ENCODE measurements at places on chromosomes 1 and 21. TPM values are rescaled to one million over a fixed set of nuclear protein-coding genes. Genes with fewer than 3 reads are reported as not detected.

DNA sequence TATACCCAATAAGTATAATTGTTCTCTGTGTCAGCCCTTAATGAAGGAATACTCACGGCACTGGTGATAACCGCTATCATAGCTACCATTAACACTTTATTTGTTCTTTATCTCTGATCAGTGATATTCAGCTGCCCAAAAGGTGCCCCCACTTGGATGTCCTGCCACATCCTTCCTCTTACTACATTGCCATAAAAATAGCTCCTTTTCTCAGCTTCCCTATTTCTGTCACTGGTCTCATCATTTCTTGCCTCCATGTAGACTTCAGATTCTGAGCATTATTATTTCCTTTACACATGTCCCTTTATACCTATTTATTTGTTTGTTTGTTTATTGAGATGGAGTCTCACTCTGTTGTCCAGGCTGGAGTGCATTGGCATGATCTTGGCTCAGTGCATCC lies 2.7 kb upstream of the RAB29 start:
- no peak for DNase-seq

SV2A gene
- total RNA-seq = 27.7 TPM

GRCh38 chr1:25978403-25978802 lies 19.5 kb downstream of the PAFAH2 start:
- DNase-seq = no peak

DNA sequence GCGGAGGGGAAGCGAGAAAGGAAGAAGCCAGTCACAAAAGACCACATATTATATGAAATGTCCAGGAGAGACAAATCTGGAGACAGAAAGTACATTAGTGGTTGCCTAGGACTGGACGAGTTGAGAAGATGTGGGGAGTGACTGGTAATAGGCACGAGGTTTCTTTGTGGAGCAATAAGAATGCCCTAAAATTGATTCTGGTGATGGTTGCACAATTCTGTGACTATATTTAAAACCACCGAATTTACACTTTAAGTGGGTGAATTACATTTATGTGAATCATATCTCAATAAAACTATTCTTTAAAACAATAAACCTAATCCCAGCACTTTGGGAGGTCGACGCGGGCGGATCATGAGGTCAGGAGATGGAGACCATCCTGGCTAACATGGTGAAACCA lies 63.1 kb downstream of the ZNF281 start:
- DNase-seq = peak; percentile 42

GRCh38 chr1:227370533-227371254 lies 52.4 kb upstream of the CDC42BPA start:
- DNase-seq = peak; percentile 87

CR1L gene
- not detected for total RNA-seq

HEYL gene
- total RNA-seq = not detected

DNA sequence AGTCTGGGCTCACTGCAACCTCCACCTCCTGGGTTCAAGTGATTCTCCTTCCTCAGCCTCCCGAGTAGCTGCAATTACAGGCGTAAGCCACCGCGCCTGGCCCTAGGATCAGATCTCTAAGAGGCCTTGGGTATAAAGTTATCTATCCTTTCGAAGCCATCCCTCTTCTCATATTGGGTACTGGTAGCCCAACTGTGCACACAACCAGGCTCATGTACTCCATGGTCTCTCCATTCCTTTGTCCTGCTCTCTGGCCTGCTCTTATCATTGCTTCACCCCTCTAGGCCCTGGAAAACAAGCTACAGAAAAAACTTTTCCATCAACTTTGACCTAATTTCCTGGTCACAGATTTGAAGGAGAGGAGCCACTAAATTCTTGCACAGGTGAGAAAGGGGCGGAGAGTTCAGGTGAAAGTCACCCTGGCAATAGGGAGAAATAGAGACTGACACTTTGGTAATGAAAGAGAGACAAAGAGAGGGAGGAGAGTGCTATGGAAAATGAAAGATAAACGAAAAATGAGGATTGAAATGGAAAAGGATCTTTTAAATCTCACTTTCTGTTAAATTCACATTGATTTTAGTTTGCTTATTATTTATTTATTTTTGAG lies 6.0 kb downstream of the TXNIP start:
- DNase-seq = no peak

Data from HT1080 (cell line).